ENCODE measurements at places on chromosomes 3 and 15. TPM values are rescaled to one million over a fixed set of nuclear protein-coding genes. Genes with fewer than 3 reads are reported as not detected.

DNA sequence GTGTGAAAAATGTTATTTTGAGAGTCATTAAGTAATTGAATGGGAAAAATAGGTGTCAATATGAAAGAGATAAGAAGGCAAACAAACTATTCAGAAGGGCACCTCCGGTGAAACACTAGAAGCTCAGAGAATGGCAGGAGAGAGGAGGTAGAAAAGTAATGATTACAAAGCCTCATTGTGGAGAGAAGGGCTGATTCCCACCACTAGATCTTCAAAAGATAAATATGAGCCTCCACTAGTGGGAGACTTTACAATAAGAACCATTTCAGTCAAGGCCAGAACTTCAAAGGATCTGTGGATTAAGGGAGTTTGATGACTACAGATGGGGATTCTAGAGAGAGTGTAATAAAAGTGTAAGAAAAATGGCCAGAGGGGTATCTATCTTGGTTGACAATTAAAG, 535.6 kb downstream of the NLGN1 start:
- no peak for DNase-seq

GRCh38 chr3:23078735-23079134, 124.4 kb upstream of the UBE2E2 start:
- no peak for DNase-seq

GRCh38 chr15:48109856-48110531, 10.8 kb upstream of the SLC24A5 start:
- DNase-seq: no peak

- DNase-seq: no peak
These were observed 26.8 kb upstream of the RHO start for GRCh38 chr3:129501630-129502029.

DNA sequence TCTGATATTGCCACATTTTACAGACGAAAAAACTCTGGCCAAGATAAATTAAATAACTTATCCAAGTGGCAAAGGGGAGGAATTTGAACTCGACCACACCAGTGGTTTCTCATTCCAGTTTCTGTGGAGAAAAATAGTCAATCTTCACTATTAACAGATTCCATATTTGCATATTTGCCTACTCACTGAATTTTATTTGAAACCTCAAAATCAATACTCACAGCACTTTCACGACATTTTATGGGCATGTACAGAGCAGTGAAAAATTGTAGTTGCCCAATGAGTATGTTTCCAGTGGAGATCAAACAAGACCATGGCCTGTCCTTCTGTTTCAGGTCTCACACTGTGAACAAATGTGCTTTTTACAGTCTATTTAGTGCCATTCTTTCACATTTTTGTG, 374.3 kb downstream of the MAGI1 start:
- DNase-seq: no peak

DNA sequence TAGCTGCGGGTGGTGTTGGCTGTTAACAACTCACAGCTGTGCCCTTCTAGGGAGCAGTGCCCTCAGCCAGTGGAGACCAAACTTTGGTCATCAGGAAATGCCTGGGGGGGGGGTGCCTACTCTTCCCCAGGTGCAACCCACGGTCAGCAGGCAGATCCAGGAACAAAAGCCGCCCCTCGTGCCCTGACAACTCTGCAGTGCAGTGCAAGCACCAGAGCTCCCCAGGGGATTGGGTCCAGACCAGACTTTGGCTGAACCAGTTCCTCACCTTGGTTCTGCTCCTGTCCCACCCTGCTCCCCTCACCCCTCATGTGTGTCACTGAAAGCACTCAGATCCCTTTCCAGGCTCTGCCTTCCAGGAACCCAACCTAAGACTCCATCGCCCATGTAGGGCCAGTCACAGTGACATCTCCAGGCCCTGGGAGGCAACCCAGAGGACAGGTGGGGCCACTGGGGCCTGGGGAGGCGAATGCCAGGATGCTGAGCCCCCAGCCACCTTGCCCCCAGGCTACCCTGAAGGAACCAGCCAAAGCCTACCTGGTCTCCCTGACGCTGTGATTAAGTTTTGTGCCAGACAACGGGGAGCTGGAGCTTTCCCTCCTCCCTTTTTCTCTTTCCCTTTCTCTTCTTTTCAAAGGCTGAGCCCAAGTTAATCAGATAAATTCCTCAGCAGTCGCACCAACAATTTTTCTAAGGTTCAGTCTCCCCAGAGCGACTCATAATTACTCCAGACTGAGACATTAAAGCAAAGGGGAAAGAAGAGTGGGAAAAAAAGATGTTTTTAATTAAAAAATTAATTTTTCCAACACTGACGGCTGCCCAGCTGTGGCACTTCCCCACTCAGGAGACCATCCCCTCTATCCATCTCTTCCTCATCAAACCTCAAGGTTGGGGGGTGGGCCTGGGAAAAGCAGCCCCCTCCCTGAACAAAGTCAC, 207.5 kb upstream of the LINGO1 start:
- DNase-seq: no peak

GRCh38 chr3:10526366-10526765, 21.0 kb upstream of the ATP2B2 start:
- DNase-seq: no peak

- no peak for DNase-seq
These were observed 5.6 kb downstream of the SPSB4 start for GRCh38 chr3:141056751-141057171.

DNA sequence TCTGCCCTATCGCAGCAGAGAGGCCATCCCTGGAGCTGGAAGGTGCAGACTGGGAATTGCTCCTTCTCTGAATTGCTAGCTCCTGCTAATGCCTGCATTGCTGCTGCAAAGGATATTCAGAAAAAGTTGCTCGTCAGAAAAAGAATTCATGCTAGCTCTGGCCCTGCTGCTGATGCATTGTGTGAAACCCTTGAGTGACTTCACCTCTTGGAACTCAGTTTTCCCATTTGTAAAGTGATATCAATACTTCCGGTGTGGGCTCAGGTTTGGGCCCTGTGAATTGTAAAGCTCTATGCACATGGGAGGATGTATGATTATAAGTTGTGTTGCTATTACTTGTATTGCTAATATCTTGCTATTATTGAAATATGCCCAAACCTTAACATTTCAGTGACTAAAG, 11.4 kb downstream of the SQOR start:
- no peak for DNase-seq

GRCh38 chr15:38072348-38073177, 138.1 kb downstream of the TMCO5A start:
- DNase-seq: no peak

DNA sequence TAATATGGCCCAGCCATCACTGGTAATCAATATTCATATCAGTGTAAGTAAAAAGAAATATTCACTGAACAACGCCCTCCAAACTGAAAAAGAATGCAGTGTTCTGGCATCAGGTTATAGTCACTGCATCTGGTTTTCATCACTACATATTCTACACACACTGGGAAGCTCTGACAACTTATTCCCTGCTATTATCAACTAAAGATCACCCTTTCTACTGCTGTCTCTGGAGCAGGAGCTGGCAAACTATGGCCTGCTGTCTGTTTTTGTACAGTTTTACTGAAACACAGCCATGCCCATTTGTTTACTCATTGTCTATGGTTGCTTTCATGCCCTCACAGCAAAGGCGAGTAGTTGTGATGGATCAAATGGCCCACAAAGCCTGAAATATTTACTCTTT, 35.3 kb downstream of the TUBGCP4 start:
- DNase-seq: no peak

DNA sequence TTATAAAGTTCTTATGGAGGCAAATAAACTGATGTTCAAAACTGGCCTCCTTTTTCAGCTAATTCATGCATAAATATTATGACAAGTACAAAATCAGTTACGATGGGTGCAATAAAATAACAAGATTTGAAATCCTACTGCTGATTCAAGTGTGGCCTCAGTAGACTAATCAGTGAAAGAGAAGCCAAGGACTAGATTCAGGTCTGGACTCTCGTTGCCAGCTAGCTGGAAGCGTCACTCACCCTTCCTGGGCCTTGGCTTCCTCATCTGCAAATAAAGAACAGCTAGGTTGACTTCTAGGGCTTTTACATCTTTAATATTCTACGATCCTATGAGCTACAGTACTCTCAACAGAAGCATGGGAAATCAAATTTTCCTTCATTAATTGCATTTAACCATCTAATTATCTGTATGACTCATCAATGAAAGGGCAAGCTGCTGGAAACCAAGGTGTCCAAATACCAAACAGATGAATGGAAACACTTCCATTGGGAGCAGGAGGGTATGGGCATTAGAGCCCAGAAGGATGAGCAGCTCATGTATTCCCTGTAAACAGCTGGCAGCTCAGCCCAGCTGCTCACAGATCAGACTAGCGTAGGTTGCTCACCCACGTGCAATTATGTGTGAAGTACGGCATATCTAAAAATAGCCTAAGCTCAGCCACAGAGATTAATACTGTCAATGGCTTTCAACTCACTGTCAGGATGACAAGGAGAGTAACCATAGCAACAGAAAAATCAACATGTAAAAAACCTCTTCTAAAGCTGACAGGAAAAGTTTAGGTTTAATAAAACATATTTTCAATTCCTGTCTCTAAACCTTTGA, 294.8 kb downstream of the PLCL2 start:
- DNase-seq: no peak

DNA sequence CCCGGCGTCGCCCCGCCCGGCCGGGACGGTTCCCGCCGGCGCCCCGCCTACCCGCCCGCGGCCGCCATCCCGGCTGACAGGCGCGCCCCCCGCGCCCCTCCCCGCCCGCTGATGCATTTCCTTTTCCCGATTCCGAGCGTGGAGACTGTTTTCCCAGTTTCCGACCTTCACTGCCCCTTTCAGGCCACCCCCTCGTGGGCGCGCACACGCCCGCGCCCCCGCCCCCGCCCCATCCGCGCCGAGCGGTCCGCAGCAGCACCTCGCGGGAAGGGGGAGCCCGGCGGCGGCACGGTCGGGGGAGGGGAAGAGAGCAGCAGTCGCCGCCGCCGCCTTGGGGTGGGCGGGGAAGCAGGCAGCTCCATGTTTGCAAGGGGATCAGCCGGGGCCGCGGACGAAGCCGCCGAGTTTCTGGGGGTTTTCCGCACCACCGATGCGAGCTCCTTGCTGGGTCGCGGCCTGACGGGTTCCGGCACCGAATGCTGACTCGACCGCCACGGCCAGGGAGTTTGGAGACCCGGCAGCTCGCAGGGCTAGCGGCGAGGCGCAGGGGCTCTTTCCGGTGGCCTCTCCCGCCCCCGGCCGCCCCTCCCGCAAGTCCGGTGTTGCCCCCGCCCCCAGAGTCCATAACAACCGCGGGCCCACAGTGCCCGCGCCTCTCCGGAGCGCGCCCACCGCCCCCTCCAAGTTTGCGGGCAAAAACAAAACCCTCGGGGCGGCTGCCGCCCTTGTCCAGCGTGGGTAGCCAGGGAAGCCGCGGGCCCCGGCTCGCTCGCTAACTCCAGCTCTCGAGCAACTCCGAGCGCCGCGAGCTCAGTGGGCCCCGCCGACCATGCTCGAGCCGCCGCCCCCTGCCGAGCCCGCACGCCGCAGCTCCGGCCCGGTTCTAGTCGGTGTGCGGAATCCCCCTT, 3.2 kb upstream of the SIN3A start:
- no peak for DNase-seq

GRCh38 chr3:38616111-38616510, 33.4 kb downstream of the SCN5A start:
- DNase-seq: no peak

GRCh38 chr3:143751643-143752178, 96.6 kb downstream of the SLC9A9 start:
- DNase-seq: no peak

The REC114 gene
- not detected for polyA plus RNA-seq

The GOLGA8J gene
- 0.59 TPM for polyA plus RNA-seq

The AADACL2 gene
- polyA plus RNA-seq: not detected

The TRAIP gene
- 4.3 TPM for polyA plus RNA-seq

All from forelimb muscle (tissue), 1 donor.